Stimulated activated CD8-positive, alpha-beta memory T cell treated with anti-CD3 and anti-CD28 coated beads, Interleukin-2, amount 100 ng/mL, for 48 hours (primary cell): ENCODE measurements at places on chromosomes 6 and 20.
A peak's percentile ranks its signal among the peaks of the same experiment; 100 is the strongest.

GRCh38 chr6:47239546-47239945, 70.2 kb downstream of the TNFRSF21 start:
- DNase-seq, result no peak

DNA sequence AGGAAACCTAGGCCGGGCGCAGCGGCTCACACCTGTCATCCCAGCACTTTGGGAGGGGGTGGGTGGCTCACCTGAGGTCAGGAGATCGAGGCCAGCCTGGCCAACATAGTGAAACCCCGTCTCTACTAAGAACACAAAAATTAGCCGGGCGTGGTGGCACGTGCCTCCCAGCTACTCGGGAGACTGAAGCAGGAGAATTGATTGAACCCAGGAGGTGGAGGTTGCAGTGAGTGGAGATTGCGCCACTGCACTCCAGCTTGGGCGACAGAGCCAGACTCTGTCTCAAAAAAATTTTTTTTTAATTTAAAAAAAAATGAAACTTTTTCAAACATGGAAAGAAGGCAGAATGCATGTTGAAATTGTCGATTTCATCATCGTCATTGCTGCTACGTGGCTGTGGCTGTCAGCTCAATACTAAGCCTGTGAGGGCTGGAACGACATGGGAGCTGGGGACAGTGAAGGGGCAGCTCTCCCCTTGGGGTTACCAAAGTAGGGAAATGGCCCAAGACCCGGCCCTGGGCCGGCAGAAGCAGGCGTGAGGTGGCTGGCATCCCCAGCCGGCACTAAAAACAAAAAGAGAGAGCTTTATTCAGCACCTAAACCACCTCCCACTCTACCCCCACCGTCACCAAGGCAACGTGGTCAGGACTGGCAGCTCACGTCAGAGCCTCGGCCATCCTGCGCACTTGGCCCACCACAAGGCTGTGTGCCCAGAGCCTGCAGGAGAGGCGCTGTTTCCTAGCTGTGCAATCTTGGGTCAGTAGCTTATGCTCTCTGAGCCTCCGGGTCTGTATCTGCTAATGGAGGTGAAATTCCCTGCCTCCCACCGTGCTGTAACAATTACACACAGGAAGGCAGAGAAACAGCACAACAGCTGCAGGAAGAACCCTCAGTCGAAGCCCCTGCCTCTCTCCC, 30.8 kb downstream of the AGPAT4 start:
- DNase-seq, result peak; percentile 46

GRCh38 chr6:28659250-28659566, 133.5 kb downstream of the GPX5 start:
- no peak for DNase-seq

GRCh38 chr20:51526106-51526470, 16.4 kb downstream of the NFATC2 start:
- DNase-seq, result no peak

DNA sequence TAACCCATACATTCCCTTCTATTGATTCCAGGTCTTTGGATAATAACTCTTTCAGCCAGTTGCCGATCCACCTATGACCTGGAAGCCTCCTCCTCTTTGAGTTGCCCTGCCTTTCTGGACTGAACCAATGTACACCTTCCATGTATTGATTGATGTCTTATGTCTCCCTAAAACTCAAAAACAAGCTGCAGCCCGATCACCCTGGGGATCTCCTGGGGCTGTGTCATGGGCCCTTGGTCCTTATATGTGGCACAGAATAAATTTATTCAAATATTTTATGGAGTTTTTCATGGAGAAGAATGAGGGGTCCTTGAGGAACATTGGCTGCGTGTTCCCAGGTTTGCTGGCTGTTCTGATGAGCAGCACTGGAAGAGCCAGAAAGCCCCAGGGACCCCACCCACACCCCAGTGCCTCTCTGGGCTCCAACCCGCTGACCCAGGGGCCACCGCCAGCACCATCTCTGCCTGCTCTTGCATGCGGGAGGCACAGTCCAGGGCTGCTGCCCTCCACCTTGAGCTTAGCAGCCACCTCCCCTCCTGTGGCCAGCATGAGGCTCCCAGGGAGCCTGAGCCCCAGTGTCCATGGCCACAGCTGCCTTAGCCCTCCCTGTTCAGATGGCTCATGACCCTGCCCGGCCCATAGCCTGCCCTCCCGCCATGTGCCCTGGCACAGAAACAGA, 36.5 kb upstream of the CST7 start:
- no peak for DNase-seq

- DNase-seq, result no peak
These were observed 538.4 kb upstream of the CITED2 start for GRCh38 chr6:139912735-139913400.
